ENCODE measurements at places on chromosomes 4 and X.

DNA sequence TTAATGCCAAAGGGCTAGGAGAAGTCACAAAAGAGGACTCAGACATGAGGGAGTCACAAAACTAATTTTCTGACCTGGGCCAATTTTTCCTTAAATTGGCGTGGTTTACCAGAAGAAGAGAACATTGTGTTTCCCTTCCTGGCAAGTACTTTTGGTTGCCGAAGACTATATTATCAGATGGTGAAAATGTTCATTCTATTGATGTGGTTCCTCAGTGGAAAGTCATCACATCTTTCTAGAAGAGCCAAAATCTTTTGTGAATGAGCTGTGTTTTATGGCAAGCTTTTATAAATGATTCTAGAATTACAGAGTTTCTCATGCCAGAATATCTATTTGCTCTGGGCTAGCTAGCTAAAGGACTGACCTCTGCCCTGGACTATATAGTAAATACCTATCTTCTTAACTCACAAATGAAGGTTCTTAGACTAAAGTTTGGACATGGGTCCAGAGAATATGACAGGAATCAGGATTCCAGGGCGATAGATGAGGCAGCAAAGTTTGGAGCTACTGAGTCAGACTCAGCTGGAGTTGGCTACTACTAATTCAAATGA lies 288.9 kb downstream of the IL1RAPL2 start:
- DNase-seq: no peak

GRCh38 chr4:55765070-55765469 lies 54.5 kb upstream of the EXOC1L start:
- no peak for DNase-seq

GRCh38 chr4:139763672-139764071 lies 98.1 kb downstream of the MGST2 start:
- no peak for DNase-seq

GRCh38 chr4:123848606-123849005 lies 452.0 kb downstream of the SPRY1 start:
- no peak for DNase-seq

GRCh38 chr4:174135936-174136406 lies 147.5 kb downstream of the FBXO8 start:
- DNase-seq: no peak
